ENCODE measurements at places on chromosomes 16 and 17. TPM values are rescaled to one million over a fixed set of nuclear protein-coding genes. Genes with fewer than 3 reads are reported as not detected.

DNA sequence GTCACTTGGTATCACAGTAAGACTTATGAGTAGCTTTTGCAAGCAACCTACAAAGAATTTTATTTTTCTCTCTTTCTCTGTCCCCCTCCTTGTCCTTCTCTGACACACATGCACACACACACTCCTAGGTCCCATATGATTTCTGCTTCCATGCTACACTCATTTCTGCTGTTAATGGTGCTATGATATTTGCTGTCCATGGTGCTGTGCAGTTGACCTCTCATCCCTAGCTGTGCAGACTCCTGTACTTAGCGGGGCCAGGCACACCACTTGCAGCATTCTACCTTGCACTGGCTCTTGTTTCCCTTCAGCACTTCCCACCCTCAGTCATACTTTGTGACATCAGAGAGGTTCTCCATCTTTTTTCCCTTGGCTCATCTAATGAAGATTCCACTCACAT lies 158.9 kb upstream of the CNTNAP4 start:
- H3K4me1 ChIP-seq = no peaks in the 10 kb centered on the region
- H3K27ac ChIP-seq = no peak overlapping the region
- H3K36me3 ChIP-seq = no peaks in the 10 kb centered on the region
- no peak overlapping the region for H3K4me3 ChIP-seq
- no peak for DNase-seq

Gene RAB11FIP4
- total RNA-seq = 26.4 TPM

- peaks cover 8% of the 10 kb centered on the region for H3K27me3 ChIP-seq
- H3K36me3 ChIP-seq = no peaks in the 10 kb centered on the region
- DNase-seq = no peak
- H3K4me1 ChIP-seq = no peaks in the 10 kb centered on the region
- no peak overlapping the region for H3K4me3 ChIP-seq
- no peak overlapping the region for H3K27ac ChIP-seq
Measured at GRCh38 chr17:8552577-8553320, 77.8 kb downstream of the MYH10 start.

Gene C16orf89
- total RNA-seq = not detected

DNA sequence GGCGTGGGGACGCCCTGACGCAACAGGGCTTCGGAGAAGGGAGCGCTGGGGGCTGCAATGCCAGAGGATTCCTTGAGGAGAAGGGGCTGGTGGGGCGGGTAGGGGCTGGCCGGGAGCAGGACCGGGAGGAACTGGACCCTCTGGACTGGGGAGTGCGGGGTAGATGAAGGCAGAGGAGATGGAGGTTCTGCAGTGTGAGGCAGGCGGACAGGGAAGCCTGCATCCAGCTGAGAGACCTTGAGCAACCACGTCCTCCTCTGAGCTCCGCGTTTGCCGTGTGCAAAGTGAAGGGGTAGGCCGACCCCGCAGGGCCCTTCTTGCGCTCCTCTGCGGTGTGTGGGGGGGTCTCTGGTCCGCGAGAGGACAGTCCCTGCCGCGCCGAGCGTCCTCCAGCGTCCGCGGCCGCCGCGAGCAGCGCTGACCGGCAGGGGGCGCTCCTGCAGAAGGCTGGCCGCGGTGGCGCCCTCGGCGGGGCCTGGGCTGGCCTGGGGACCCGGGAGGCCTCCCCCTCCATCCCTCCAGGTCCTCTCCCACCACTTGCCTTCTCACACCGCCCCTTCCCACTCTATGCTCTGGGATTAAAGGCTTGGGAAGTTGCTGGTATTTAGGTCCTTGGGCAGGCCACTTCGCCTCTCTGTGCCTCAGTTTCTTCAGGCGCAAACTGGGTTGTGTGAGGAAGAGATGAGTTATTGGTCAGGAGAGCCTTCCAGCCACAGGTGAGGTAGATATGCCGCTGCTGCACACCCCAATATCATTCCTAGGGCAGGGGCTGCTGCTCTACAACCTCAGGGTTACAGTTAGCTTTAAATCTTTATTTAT lies 9.6 kb upstream of the WNT9B start:
- peaks cover 2% of the 10 kb centered on the region for H3K36me3 ChIP-seq
- H3K4me3 ChIP-seq = no peak overlapping the region
- peaks cover 21% of the 10 kb centered on the region for H3K27me3 ChIP-seq
- H3K27ac ChIP-seq = no peak overlapping the region

GRCh38 chr17:67025216-67025792 lies 19.1 kb upstream of the CACNG1 start:
- no peak overlapping the region for H3K27ac ChIP-seq
- H3K36me3 ChIP-seq = no peaks in the 10 kb centered on the region
- no peak for DNase-seq
- H3K27me3 ChIP-seq = no peaks in the 10 kb centered on the region
- no peaks in the 10 kb centered on the region for H3K4me1 ChIP-seq
- no peak overlapping the region for H3K4me3 ChIP-seq

- H3K4me3 ChIP-seq = no peak overlapping the region
- DNase-seq = no peak
- H3K36me3 ChIP-seq = peaks cover 2% of the 10 kb centered on the region
- peaks cover 6% of the 10 kb centered on the region for H3K4me1 ChIP-seq
- no peak overlapping the region for H3K27ac ChIP-seq
Measured at GRCh38 chr17:41563607-41564170, 8.2 kb downstream of the KRT9 start.

DNA sequence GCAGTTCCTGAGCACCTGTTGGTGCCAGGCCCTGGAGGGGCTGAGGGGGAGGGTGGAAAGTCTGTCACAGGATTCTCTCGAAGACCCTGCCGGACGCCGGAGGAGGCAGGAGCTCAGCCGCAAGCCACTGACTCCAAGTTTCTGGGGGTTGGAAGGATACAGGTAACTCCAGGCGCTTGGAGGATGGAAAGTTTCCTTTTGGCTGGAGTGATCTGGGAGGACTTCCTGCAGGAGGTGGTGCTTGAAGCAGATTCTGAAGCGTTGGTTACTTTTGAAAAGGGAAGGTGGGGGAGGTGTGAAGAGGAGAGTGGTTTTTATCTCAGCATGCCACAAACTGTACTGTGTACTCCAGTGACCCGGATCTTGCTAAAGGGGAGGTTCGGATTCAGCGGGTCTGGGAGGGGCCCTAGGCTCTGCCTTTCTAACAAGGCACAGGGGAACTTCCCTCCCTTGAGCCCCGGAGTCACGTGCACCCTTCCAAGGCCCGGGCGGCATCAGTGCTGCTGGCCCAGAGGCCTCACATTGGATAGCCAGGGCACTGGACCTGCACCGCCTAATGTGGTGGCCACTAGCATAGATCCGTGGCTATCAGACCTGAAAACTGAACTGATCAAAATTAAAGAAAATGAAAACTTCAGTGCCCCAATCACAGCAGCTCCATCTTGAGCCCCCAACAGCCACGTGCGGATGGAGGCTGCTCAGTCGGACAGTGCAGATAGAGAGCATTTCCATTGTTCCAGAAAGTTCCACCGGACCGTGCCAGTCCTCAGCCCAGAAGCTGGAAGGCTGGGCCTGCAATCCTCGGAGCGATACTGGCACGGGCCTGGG lies 42.2 kb upstream of the GSE1 start:
- H3K27me3 ChIP-seq = no peaks in the 10 kb centered on the region
- H3K4me3 ChIP-seq = peak overlapping the region; percentile 51
- H3K36me3 ChIP-seq = peaks cover 25% of the 10 kb centered on the region
- peak; percentile 65 for DNase-seq

- DNase-seq = no peak
- no peaks in the 10 kb centered on the region for H3K4me1 ChIP-seq
- no peak overlapping the region for H3K27ac ChIP-seq
Measured at GRCh38 chr17:81071761-81072741, 37.1 kb downstream of the BAIAP2 start.

DNA sequence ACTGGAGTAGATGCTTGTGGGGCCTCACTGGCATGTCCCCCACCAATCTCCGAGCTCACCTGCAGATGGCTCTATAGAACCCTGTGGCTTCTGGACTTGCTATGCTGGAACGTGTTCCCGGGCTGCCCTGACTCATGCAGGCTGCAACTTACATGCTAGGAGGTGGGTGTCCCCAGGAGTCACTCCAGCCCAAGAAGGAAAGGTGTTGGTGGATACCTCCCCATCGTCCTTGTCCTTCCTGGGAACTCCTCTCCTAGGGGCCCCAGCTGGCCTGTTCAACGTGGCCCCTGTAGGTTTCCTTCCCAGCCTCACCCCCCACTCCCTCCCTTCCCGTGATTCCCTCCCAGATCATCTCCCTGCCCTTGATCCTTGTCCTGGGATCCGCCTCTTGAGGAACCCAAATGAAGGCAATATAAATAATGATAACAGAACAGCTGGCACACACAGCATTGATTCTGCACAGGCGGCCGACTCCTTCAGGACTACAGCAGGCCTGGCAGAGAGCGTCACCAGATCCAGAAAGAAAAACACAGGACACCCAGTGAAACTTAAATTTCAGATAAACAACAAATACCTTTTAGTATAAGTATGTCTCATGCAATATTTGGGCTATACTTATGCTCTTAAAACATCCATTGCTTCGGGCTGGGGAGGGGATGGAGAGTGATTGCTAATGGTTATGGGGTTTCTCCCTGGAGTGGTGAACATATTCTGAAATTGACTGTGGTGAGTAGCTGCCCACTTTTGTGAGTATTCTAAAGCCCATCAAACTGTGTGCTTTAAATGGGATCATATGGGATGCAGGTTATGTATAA lies 221.1 kb upstream of the GSE1 start:
- H3K4me3 ChIP-seq = no peak overlapping the region
- no peaks in the 10 kb centered on the region for H3K27me3 ChIP-seq
- no peaks in the 10 kb centered on the region for H3K4me1 ChIP-seq
- H3K36me3 ChIP-seq = no peaks in the 10 kb centered on the region
- H3K27ac ChIP-seq = no peak overlapping the region

GRCh38 chr17:74981979-74982662 lies 5.3 kb upstream of the CDR2L start:
- peak; percentile 95 for DNase-seq
- H3K36me3 ChIP-seq = no peaks in the 10 kb centered on the region
- peak overlapping the region; percentile 90 for H3K4me3 ChIP-seq
- H3K4me1 ChIP-seq = peaks cover 16% of the 10 kb centered on the region
- peak overlapping the region; percentile 64 for H3K27ac ChIP-seq
- H3K27me3 ChIP-seq = peaks cover 41% of the 10 kb centered on the region

DNA sequence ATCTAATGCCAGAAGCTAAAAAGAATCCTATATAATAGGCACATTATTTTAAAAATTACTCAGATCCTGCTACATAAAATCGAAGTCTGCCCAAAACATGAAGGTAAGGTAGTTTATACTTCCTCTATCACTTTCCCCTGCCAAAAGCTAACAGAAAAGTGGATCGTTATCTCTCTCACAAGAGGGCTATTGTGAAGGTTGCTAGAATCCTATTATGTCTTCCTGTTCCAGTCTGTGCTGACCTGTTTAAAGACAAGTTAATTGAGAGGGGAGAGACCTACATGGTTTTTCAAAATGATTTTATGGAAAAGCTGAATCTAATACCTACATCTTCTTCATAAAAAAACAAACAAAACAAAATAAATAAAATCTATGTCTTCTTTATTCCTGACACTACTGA lies 1410.9 kb upstream of the CDH8 start:
- no peak overlapping the region for H3K27ac ChIP-seq
- H3K4me3 ChIP-seq = no peak overlapping the region
- DNase-seq = no peak

- H3K27ac ChIP-seq = peak overlapping the region; percentile 34
- DNase-seq = no peak
- no peaks in the 10 kb centered on the region for H3K27me3 ChIP-seq
- H3K36me3 ChIP-seq = peaks cover 6% of the 10 kb centered on the region
- peak overlapping the region; percentile 47 for H3K4me3 ChIP-seq
- H3K4me1 ChIP-seq = peaks cover 40% of the 10 kb centered on the region
Measured at GRCh38 chr16:25109643-25110042, 1.9 kb upstream of the LCMT1 start.

DNA sequence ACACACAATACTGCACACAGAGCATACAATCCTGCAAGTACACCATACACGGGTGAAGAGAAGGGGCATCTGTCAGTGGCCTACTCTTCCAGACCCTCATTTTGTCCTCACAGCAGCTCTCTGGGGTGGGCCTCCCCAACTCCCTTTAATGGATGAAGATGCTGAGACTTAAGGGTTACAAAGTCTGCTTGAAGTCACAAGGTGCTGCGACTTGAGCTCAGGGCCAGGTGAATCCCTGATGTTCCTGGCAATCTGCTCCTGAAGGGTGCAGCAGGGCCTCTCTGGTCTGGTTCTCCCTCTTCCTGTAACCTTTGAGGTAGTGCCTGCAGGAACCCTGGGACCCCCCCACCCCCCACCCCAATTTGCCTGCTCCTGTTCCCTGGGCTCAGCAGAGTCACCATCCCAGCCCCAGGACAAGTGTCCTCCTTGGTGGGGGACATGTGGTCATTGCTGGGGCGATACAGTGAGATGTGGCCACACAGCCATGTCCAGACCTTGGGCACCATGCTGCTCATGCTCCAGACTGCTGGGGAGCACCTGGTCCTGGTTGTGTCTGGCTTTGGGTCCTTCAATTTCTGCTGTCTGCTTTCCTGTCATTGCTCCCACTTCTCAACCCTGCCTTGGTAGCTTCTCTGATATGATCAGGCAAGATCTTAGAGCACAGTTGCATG lies 107.5 kb downstream of the METRNL start:
- no peak overlapping the region for H3K27ac ChIP-seq
- no peak overlapping the region for H3K4me3 ChIP-seq
- no peak for DNase-seq
- peaks cover 2% of the 10 kb centered on the region for H3K27me3 ChIP-seq

DNA sequence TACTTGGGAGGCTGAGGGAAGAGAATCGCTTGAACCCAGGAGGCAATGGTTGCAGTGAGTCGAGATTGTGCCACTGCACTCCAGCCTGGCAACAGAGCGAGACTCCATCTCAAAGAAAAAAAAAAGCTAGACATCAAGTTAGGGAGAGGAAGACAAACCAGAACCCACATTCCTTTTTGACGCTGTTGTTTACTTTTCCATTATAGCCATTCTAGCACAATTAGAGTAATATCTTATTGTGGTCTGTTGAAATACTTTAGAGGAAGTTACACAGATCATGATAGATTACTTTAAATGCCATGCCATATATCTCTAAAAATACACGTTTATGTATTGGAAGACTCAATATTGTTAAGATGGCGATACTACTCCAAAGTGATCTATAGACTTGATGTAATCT lies 16.5 kb upstream of the ABCC1 start:
- no peaks in the 10 kb centered on the region for H3K36me3 ChIP-seq
- H3K27me3 ChIP-seq = peaks cover 11% of the 10 kb centered on the region
- no peak overlapping the region for H3K4me3 ChIP-seq

Gene TRAPPC2L
- total RNA-seq = 62.1 TPM

Gene UNKL
- total RNA-seq = 38.4 TPM

Gene TEX14
- 0.07 TPM for total RNA-seq

Gene PPM1E
- not detected for total RNA-seq

GRCh38 chr17:80080081-80080480 lies 21.3 kb upstream of the GAA start:
- peaks cover 2% of the 10 kb centered on the region for H3K4me1 ChIP-seq
- no peaks in the 10 kb centered on the region for H3K27me3 ChIP-seq
- no peak for DNase-seq
- H3K36me3 ChIP-seq = no peaks in the 10 kb centered on the region

DNA sequence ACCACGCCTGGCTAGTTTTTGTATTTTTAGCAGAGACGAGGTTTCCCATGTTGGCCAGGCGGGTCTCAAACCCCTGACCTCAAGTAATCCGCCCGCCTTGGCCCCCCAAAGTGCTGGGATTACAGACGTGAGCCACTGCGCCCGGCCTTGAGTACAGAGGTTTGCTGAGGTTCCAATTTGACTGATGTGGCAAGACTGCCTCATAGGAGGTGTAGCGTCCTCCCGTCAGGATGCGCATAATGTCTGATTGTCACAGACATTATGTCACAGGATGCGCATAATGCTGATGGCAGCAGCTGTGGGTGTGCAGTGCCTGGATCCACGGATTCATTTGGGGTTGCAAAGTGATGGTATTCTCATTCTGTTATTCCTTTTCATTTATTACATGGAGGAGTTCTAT lies 45.2 kb downstream of the HAPSTR1 start:
- H3K4me3 ChIP-seq = no peak overlapping the region
- H3K36me3 ChIP-seq = peaks cover 1% of the 10 kb centered on the region
- peaks cover 6% of the 10 kb centered on the region for H3K27me3 ChIP-seq
- DNase-seq = no peak
- peaks cover 17% of the 10 kb centered on the region for H3K4me1 ChIP-seq

Data from activated CD4-positive, alpha-beta T cell treated with anti-CD3 and anti-CD28 coated beads, Interleukin-2, amount 10 ng/mL, durations not matched to agents 24 days and 14 days (primary cell).